Activated CD4-positive, alpha-beta T cell treated with anti-CD3 and anti-CD28 coated beads, Interleukin-2, amount 50 U/mL, for 16 hours (primary cell): ENCODE measurements at places on chromosomes 11 and 22.

DNA sequence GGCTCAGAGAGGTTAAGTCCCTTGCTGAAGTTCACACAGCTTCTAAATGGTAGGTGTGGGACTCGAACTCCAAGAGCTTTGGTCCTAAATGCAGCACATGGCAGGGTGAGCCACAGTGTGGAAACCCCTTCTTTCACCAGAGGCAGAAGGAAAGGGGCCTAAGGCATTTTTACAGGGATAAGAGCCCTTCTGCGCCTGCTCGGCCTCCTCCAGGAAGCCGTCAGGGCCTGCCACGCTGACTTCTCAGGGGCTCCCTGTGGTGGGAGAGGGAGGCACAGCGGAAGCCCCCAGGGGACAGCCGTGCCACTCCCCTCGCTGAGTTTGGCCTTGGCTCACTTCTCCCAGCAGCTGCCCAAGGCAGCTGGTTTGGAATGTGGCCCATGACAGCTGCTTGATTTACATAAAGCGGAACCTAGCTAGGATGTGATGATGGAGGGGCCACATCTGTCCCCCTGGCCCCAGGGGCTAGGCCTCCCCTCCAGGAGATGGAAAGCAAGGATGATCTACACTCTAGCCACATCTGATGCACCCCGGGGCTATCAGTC, 35.4 kb downstream of the CD82 start:
- DNase-seq: no peak

DNA sequence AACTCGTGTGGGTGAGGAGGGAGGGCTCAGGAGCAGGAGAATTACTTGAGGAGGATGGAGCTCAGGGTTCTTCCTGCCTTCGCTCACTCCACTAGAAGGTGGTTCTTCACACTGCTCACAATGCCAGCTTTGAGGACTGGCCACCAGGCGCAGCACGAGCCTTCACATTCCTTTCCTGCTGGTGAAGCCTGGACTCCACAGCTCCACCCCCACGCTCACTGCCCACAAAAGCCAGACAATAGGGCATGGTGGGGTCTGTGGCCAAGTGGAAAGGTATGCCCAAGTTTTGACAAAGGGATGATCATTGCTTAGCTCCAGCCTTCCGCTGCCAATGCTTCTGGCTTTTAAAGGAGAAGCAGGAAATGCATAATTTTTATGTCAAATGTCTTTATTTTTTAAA, 58.0 kb upstream of the FADD start:
- DNase-seq: no peak

- DNase-seq: peak; percentile 52
Measured at GRCh38 chr22:19723983-19724827, 866 bp downstream of the GP1BB start.

DNA sequence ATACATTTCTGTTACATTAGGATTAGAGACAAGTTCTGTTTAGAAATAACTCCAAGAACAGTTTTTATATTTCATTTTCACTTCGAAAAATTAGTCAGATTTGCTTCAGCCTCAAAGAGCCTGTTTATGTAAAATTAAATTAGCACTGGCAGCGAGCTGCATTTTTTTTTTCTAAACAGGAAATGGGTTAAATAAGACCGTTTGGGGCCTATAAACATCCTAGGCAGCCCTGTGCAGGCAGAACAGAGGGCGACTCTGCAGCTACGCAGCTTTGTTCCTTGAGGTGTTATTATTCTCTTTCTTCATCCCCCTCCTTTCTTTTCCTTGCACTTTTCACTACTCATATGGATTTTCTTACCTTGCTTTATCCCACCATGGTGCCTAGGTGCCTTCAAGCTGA, 48.7 kb downstream of the CWC15 start:
- no peak for DNase-seq

DNA sequence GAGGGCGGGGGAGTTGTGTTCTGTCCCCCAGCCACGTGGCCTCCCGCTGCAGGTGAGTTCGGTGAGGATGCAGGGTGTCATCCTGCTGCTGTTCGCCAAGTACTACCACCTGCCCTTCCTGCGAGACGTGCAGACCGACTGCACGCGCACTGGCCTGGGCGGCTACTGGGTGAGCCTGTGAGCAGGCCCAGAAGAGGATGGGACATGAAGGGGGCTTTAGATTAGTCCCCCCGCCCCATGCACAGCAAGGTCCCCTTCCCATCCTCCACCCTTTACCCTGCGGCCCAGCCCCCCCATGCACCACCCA, 4.1 kb downstream of the INPP5J start:
- no peak for DNase-seq
